ENCODE measurements at places on chromosomes 12 and 14.

DNA sequence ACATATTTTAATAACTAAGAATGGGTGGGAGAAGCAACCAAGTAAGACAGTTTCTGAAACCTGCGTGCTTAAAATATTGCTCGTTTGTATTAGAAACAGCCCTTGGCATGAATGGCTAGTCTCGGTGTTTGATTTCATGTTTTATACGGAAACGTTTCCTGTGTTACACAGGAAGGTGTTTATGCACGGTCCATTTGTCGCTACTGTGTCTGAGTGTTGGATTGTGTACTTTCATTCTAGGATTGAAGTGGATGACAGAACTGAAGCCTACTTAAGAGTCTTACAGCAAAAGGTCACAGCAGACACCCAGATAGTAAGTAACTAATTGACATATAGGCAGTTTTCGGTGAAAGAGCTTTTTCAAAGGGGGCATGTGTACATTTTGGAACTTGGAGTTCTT lies 19.6 kb downstream of the PIWIL1 start:
- DNase-seq = no peak

DNA sequence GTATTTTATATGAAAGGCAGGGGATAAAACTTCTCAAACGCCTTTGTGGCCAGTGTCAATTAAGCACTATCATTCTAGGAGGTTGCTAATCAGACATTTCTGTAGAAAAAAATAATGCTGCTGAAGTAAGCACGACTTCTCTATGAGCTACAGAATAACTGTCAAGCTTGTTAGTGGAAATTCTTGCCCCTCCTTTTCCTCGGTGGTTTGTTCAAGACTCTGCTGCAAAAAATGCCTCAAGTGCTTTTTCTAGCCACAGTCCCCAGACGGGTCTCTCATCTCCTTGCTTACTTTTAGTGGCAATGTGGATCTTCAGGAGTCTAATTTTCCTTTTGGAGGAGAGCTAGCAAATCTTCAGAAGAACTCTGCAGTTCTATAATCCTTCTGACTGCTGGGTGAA lies 452.0 kb downstream of the FUT8 start:
- DNase-seq = no peak

GRCh38 chr14:91223028-91223783 lies 21.3 kb downstream of the GPR68 start:
- no peak for DNase-seq

- DNase-seq = no peak
Observed at GRCh38 chr12:70577283-70577634, 60.0 kb downstream of the PTPRB start.

- no peak for DNase-seq
Observed at GRCh38 chr12:106174876-106175275, 36.1 kb upstream of the NUAK1 start.

DNA sequence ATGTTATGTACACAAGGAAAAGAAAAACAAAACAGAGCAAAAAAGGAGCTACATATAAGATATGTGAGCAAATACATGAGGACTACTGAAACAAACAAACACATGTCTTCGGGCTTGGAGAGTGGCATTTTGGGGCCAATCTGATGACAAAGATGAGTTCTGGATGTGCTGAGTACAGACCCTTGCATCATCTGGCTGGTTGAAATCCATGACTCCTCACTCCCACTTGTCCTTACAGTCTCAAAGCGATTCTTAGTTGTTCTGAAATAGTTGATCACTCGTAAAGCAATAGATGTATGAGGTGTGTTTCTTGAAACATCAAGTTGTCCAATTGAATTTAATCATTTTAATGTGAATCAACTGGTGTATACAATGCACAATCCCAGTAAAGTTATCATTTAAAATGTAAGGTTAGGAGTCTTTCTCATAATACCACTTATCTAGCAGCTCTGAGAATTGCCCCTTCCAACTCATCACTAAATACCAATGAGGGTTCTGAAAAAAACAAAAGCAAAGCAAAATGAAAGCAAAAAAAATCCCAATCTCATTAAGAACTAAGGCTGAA lies 136.9 kb downstream of the ITPR2 start:
- no peak for DNase-seq

DNA sequence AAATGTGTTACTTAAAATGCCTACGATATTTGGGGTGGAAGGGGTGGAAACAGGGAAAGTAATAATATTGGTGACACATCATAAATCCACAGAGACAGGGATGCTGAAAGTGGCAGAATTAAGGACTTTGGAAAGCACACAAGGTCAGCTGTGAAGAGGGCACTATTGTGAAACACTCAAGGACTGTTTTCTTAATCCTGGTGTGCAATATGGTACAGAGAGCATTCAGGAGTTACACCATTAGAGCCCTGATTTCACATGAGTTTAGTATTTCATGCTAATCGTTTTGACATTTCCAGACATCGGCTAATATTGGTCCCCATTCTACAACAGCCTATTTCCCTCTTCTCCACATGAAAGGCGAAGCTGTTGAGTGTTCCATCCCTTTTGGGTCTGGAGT lies 219.2 kb downstream of the MSRB3 start:
- DNase-seq = no peak

DNA sequence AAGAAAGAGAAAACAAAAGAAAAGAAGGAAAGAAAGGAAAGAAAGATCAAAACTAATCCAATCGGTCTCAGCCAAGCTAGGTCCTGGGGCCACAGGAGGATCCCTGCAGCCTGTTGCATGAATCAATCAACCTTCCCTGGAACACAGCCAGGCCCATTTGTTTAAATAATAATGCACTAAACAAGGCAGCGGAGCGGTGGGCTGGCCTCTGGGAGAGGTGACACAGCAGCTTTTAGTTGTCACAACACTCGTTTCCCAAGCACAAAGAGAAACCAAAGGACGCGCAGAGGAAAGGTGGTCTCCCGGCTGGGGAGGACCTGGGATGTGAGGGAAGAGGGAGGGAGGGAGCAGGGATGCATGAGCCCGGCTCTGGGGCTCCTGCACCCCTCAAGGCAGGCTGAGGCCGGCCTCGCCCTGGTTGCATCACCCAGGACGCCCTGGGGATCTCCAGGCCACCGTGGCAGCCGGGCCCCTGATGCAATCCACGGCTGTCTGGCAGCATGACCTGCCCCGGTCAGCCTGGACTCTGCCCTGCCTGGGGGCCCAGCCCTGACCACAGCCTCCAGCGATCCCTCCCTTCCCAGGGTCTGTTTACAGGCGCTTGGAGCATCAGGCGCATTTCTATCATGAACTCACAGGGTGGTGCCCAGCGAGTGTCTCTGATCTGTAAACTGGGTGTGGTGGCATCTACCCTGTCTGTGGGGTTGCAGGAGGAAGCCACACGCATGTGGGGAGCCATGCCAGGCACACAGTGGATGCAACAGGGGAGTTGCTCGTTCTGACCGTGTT lies 32.5 kb downstream of the MMP17 start:
- peak; percentile 59 for DNase-seq

GRCh38 chr12:32789446-32789845 lies 33.7 kb upstream of the YARS2 start:
- no peak for DNase-seq

DNA sequence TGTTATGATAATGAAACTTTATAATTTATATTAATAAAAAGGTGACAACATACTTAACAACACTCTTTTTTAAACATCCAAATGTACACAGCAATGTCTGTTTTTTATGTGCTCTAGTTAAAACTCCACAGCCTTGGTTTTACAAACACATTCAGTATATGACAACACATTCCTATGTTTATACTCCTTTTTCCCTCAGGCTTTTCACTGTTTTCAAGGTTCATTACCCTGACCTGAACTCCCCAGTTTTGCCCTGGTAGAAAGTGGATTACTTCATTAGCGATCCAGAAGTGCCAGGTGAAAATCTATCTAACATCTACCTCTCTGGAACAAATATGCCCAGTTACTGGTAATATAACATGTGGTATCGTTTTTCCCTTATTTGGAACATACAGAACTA lies 340.2 kb upstream of the DDHD1 start:
- no peak for DNase-seq

DNA sequence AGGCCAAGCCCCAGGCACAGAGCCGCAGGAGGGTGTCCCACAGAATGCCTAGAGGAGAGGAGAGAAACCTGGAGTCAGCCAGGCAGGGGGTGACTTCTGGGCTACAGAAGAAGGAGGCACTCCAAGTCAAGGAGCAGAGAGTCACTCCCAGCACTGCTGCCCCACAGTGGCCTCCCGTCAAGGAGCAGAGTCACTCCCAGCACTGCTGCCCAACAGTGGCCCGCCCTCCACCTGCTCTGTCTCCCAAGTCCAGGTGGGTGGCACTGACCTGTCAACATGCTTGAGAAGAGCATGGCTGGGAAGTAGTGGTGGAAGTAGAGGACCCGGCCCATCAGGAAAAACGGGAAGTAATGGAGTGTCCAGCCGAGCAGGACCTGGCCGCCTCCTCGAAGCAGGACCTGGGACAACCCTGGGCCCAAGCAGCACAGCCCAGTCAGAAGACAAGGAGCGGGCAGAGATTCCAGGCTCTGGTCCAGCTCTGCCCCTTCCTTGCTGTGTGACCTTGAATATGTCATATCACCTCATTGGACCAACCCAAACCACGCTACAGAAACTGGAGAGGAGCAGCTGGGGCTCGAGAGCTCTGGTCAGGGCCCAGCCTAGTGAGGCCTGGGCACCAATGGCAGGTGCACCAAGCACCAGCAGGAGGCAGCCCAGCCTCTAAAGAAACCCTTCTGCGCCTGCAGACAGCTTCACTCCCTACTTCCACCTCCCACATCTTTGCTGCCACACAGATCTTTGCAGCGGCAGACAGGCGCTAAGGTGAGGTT lies 7.6 kb upstream of the NGB start:
- DNase-seq = no peak
